IMR-90 (cell line): ENCODE measurements at places on chromosomes 11 and 22. TPM values are rescaled to one million over a fixed set of nuclear protein-coding genes. Genes with fewer than 3 reads are reported as not detected.

GRCh38 chr11:118129471-118130172 lies 23.0 kb downstream of the SCN4B start:
- no peak for DNase-seq

- DNase-seq: peak; percentile 27
Measured at GRCh38 chr11:48051217-48051830, 71.0 kb downstream of the PTPRJ start.

DNA sequence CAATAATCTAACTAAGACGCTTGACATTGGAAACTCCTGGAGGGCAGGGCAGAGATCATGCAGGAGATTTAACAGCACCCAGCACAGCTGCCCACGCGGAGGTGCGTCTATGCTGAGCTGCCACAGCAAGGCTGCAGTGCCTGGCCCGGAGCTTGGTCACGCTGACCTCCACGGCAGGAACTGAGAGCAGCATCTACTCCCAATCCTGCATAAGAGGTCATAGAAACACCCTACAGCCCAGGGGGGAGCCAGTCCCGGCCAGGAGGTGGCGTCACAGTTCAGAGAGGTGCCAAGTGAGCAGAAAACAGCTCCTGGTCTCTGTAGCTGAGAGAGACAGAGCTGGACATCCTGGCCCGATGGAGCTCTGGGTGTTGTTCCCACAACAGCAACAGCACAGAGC lies 121.1 kb upstream of the TMEM45B start:
- DNase-seq: no peak

DNA sequence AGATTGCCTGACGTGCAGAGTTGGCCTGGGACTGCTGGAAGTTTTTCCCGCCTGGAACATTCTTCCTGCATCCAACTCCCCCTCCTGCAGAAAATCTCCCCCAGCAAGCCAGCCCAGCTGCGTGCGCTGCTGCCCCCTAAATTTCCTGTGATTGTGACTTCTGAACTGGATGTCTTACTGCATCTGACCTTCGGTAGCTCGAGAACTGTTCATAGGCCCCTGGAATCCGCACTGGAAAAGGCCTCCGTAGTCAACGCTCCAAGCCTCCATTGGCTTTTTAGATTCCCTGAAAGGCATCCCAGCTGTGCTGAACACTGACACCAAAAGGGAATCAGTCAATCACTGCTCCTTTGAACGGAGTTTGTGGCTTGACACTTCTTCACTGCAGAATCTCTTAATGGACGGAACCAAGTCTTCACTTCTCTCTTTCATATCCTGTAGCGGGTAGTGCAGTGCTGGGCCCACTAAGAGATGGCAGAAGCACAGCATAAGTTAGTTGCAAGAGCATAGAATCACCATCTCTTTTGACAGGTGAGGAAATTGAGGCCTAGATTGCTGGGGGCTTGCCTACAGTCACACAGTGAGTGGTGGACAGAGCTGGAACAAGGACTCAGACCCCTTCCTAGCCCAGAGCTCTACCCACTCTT lies 14.2 kb upstream of the RASD2 start:
- no peak for DNase-seq

GRCh38 chr11:77096591-77097019 lies 6.0 kb upstream of the OMP start:
- DNase-seq: no peak

GRCh38 chr11:68687986-68688385 lies 3.6 kb downstream of the GAL start:
- no peak for DNase-seq

DNA sequence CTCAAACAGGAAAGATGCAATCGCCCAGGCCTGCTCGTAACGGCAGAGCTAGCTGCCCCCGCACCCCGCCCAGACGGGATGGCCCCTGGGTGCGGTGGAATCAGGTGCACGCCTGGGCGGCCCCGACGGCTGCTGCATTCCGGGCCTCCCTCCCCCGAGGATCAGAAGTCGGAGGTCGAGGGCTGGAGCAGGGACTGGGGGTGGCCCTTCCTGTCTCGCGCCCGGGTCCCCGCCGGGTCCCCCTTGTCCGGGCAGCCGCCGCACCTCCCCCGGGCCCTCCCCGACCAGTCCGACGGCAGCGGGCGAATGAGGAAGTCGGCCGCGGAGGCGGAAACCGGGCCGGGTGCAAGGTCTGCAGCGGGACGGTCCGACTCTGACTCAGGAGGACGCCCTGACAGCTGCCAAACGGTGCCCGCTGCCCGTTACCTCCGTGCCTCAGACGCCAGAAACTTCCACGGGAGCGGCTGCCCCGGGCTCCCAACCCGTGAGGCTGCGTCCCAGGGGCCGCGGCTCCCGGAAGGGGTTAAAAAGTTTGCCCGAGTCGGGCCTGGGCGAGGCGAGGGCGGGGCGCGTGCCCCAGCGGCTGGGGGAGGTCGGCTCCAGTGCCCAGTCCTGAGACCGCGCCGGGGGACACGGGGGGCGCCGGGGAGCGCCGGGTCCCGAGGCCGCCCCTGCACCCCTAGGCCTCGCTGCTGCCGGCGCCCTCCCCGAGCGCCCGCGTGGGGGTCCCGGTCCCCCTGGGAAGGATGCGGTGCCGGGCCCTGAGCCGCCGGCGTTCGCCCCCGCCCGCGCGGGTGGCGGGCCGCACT lies 663 bp downstream of the MYH9 start:
- no peak for DNase-seq

DNA sequence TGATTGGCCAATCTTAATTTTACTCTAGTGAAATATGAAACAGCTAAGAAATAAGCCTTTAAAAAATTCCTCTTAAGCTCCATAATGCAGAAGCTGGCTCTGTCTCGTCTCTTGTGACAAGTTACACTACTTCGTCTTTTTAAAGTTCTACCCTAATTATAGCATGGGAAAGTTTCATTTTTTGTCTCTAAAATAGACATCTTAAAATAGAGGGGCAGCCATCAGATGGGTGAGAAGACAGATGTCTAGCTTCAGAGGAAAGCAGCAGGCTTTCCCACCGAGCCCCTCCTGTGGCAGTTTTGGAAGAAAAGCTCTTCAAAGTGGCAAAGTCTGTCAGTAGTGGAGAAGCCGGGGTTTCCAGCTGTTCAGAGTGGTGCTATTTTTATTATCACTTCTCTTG lies 39.5 kb downstream of the XRRA1 start:
- DNase-seq: no peak

DNA sequence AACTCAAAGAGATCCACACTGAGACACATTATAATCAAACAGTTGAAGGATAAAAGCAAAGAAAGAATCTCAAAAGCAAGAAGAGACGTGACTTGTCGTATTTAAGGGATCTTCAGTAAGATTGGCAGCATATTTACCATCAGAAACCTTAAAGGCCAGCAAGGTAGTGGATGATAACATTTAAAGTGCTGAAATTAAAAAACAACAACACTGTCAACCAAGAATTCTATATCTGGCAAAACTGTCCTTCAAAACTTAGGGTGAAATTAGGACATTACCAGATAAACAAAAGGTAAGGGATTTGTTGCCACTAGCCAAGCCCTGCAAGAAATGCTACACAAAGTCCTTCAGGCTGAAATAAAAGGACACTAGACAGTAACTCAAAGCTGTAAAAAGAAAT lies 11.0 kb upstream of the MUC5B start:
- DNase-seq: no peak

DNA sequence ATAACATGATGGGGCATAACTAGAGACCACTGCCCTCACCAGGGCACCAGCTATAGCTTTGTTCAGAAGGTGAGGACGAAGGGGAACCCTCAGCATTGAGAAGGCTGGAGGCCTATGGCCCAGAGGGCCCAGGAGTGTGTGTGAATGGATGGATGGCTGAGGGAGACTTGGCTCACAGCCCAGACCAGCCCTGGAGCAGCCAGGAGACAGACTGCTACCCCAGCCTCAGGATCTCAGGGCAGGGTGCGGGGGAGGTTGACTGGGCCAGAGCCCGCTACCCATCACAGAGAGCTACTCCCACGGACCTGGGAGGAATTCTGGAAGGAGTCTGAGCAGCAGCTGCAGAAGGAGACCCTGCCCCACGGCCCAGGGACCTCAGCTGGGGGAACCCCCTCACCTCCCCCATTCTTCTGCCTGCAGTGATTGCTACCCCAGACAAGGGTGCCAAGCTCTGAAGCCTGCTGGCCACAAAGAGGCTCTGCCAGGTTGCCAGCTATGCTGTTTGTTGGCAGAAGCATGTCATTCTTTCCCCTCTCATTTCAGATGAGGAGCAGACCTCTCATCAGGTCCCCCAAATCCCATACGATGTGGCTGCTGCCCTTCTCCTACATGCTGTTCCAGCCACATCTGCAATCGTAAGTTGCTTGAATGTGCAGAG lies 5.4 kb upstream of the CSDC2 start:
- DNase-seq: no peak

DNA sequence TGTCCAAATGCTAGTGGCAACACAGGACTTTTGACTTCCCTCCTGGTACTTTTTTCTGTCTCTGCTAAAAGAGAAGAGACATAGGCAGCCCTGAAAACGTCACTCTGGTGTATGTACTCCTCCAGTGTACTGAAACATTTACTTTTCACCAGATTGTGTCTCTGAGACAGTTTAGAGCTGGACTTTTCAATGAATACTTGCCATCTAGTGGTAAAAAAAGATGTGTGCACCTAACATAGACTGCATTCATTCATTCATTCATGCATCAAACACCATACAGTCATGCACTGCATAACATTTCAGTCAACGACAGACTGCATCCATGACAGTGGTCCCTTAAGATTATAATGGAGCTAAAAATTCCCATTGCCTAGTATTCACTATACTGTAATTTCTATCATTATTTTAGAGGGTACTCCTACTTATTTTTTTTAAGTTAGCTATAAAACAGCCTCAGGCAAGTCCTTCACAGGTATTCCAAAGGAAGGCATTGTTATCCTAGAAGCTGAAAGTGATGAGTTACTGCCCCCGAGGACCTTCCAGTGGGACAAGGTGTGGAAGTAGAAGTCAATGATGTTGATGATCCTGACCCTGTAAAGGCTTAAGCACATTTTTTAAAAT lies 186.2 kb downstream of the SPON1 start:
- peak; percentile 44 for DNase-seq

- no peak for DNase-seq
Measured at GRCh38 chr11:42239188-42239587, 779.7 kb upstream of the LRRC4C start.

GRCh38 chr11:104169091-104169490 lies 5.1 kb upstream of the PDGFD start:
- DNase-seq: no peak

- DNase-seq: no peak
Measured at GRCh38 chr11:66454247-66454646, 12.5 kb upstream of the PELI3 start.

DNA sequence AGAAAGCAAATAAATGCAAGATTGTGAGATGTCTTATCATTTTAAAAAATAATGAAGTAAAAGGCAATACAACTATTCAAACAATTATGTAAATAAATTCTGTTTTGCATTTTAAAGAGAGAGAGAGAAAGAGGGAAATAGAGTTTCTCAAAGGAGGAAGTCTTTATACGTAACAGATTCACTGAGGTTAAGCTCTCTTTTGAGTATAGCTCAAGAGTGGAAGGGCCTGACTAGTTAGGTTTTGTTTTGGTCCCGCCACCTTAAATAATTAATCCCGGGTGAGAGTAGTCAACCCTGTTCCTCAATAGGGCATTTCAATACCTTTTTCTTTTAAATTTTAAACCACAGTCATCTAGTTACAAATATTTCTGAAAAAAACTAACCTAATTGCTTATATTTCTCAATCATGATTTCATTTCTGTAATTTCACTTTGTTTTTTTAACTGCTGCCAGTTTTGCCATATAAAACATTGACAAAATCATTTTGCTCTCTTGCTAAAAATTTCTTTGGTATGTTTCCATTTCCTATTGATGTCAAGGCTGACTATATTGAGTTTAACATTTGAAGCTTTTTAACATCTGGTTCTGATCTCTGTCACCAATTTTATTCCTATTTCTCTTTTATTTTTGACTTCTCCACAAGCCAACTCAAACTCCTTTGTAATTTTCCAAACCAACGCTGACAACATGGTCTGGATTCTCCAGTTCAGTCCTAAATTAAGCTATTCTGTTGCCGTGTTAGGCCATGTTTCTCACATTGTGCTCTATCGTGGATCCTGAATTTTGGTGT lies 10.3 kb downstream of the OR10D3 start:
- DNase-seq: no peak

DNA sequence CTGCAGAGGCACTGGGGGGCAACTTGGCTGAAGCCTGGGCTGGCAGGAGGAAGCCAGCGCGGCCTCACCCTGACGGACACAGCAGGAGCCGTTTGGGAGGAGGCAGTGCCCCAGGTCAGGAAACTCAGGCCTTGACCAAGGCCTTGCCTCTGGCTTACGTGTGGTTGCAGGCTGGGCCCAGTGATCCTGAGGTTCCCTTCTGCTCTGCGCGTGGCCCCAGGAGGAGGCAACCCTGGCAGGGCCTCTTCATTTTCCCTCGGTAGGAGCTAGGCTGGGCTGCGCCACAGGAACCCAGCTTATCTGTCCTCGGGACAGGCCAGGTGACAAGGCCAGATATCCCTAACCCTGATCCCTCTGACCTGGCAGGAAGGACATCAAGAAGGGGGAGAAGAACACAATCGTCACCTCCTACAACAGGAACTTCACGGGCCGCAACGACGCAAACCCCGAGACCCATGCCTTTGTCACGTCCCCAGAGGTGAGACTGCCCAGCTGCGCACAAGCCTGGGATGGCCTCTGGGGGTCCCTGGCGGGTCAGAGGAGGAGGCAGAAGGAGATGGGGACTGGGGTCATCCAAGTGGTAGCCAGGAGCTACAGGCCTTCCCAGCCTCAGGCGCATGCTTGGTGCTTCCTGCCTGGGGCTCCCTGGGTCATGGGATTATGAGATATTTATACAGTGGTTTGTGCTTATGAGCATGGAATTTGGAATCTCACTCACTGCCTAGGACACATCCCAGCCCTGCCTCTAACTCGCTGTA lies 20.6 kb downstream of the POLR3H start:
- peak; percentile 89 for DNase-seq

DNA sequence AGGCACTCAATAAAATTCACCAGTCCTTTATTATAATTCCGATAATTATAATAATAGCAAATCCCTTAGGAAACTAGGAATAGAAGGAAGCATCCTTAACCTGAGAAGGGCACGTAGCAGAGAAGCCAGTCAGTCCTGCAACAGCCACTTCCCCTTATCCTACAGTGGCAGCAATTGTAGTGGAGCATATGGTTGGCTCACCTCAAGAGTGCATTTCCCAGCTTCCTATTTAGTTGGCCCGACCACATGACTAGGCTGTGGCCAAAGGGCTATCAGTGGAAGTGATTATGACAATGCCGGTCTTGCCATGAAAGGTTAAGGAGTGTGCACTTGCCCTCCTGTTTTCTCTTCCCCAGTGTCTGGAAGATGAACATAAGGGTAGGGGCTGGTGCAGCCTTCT lies 27.0 kb downstream of the TESMIN start:
- DNase-seq: no peak

DNA sequence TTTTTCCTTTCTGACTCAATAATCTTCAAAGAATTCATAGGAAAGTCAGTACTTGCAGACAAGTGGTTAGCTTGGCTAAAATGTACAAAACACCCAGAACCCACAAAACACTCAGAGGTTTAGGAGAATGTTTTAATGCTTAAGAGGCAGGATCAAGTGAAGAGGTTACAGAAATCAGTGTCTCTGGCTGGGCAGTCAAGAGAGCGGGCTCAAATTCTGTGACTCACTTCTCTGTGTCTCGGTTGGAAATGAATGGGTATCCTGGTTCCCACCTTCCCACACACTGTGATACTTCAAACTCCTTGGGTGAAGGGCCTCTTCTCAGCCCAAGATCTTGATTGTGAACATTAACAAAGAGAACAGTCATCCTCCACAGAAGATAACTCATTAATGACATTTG lies 3.8 kb downstream of the MPEG1 start:
- peak; percentile 64 for DNase-seq

Gene MMP12
- total RNA-seq: not detected in 2 replicates

Gene SLC17A6
- total RNA-seq: not detected in 2 replicates

Gene GAL3ST3
- not detected in 2 replicates for total RNA-seq

Gene EMSY
- total RNA-seq: 22.0 and 28.9 TPM in 2 replicates

Gene SLCO2B1
- not detected in 2 replicates for total RNA-seq

Gene GAB4
- not detected in 2 replicates for total RNA-seq

Gene KCNQ1OT1
- total RNA-seq: 1.9 and 2.0 TPM in 2 replicates

Gene NFAM1
- total RNA-seq: not detected in 2 replicates
